Activated CD4-positive, alpha-beta T cell treated with anti-CD3 and anti-CD28 coated beads, Interleukin-2, amount 50 U/mL, for 4 hours (primary cell): ENCODE measurements at places on chromosomes 16 and 17.

GRCh38 chr17:40903129-40903847 lies 18.2 kb upstream of the KRT20 start:
- no peak for DNase-seq

DNA sequence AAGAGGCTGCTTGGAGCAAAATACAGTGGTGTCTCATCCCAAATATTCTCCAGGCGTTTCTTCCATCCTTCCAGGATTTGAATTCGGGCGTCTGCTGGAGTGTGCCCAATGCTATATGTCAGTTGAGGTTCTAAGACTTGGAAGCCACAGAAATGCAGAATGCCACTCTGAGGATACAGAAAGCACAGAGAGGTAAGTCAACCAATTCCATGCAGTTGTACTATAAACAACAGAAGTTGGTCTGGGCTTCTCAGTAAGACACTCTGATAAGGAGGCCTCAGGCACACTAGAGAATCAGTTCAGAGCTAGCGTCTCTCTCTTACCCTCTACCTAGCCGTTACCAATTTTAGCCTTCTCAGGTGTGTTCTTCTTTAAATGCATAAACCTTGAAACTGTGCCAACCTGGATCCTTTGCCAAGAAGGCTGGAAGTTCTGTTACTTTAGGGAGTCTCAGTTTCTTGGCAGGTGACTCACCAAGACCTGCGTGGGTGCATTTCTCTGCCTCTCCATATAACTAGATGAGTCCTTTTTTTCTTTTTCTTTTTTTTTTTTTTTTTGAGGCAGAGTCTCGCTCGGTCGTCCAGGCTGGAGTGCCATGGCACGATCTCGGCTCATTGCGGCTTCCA lies 15.1 kb downstream of the NQO1 start:
- no peak for DNase-seq

DNA sequence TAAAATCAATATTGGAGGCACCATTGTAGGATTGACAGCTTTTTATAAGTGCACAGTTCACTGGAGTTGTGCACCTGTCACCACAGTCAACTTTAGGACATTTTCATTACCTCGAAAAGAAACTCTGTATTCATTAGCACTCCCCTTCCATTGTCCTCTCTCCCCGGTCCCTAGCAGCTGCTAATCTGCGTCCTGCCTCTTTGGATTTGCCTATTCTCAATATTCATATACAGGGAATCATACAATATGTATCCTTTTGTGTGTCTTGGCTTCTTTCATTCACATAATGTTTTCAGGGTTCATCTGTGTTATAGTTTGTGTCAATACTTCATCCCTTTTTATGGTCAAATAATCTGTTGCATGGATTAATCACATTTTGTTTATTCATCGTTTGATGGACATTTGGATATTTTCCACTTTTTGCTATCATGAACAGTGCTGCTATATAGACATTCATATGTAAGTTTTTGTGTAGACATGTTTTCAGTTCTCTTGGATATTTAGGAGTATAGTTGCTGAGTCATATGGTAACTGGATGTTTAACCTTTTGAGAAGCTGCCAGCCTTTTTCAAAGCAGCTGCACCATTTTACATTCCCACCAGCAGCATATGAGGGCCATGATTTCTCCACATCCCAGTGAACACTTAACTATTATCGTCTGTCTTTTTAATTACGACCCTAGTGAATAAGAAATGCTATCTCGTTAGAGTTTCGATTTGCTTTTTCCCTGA lies 9.8 kb downstream of the DNAJA3 start:
- DNase-seq, result no peak

- peak; percentile 76 for DNase-seq
Measured at GRCh38 chr17:2266045-2266864, 37.3 kb downstream of the SMG6 start.

DNA sequence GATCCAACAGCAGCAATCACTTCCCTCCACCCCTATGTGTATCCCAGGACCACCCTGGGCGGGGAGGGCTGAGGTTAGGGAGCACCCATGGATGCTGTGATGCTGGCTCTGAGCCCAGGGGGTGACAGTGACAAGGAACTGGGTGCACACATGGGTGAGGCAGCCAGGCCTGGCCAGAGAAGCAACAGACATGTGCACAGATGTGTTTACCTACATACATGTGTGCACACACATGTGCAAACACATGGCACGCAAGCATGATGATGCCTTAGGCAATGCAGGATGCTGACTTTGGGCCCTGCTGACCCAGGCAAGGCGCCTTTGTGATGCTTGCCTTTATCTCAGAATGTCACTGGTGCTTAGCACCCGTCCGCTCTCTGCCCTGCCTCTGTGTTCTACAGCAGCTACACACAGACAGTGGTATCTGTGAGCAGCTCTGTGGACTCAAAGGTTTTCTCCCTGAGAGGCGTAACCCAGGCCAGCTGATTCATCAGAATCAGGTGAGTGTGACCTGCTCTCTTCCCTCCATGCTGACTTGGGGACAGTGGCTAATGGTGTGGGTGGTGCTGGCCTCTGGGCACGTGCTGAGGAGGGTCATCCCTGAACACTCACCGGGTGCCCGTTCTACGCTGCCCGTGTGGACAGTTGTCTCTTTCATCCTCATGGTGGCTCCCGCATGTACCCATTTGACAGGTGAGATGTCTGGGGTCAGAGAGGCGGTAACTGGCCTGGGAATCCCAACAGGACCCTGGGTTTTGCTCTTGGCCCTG lies 38.5 kb upstream of the KSR1 start:
- no peak for DNase-seq

- DNase-seq, result peak; percentile 68
Measured at GRCh38 chr17:39238311-39238972, 12.7 kb upstream of the STAC2 start.

GRCh38 chr16:66335704-66336329 lies 30.7 kb upstream of the CDH5 start:
- DNase-seq, result no peak
